Activated CD4-positive, alpha-beta T cell treated with anti-CD3 and anti-CD28 coated beads, Interleukin-2, amount 50 U/mL, for 24 hours (primary cell): ENCODE measurements at places on chromosomes 1 and 21.

DNA sequence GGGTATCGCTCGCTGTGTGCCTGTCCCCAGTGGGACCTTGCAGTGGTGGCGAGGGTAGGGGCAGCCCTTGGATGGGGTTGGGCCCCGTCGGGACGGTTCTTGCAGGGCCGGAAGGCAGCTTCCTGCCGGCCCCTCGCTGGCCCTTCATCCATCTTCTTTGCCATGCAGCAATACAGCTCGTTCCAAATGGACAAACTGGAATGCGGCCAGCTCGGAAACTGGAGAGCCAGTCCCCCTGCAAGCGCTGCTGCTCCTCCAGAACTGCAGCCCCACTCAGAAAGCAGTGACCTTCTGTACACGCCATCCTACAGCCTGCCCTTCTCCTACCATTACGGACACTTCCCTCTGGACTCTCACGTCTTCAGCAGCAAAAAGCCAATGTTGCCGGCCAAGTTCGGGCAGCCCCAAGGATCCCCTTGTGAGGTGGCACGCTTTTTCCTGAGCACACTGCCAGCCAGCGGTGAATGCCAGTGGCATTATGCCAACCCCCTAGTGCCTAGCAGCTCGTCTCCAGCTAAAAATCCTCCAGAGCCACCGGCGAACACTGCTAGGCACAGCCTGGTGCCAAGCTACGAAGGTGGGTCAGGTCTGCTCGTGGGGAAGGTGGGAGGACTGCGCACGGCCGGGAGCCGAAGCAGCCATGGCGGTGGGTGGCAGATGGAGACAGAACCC, 45.8 kb downstream of the SIM2 start:
- DNase-seq = no peak

DNA sequence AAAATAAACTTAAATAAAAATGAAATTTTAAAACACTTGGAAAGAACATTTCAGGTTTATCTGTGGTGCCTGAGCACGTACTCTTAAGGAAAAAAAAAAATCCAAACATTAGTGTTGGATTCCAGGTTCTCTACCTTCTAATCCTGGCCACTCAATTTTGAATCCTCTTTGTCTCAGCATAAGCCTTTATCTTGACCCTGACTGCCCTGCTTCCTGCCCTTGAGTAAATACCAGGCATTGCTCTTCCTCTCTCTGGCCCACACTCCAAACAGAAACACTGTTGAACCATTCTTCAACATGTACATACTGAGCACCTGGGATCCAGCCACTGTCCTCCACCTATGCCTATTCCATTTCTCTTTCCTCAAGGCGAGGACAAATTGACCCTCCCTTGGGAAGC, 11.4 kb upstream of the VANGL1 start:
- DNase-seq = no peak

DNA sequence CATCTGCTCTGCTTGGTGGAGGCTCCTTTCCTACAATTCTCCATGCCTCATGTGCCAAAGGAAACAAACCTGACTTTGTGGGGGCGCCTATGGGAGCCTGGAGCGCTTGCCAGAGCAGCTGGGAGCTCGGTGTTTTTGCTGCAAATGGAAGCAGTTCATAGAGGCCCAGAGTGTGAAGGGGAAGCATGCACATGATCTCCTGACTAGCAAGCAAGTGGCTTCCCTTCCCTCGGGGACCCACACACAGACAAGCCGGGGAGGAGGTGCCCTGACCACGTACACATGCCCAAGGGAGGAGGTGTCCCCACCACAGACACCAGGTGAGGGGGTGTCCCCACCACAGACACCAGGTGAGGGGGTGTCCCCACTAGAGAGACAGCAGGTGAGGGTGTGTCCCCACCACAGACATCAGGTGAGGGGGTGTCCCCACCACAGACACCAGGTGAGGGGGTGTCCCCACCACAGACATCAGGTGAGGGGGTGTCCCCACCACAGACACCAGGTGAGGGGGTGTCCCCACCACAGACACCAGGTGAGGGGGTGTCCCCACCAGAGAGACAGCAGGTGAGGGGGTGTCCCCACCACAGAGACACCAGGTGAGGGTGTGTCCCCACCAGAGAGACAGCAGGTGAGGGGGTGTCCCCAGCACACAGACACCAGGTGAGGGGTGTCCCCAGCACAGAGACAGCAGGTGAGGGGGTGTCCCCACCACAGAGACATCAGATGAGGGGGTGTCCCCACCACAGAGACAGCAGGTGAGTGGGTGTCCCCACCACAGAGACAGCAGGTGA, 106.8 kb downstream of the CRYAA start:
- no peak for DNase-seq

DNA sequence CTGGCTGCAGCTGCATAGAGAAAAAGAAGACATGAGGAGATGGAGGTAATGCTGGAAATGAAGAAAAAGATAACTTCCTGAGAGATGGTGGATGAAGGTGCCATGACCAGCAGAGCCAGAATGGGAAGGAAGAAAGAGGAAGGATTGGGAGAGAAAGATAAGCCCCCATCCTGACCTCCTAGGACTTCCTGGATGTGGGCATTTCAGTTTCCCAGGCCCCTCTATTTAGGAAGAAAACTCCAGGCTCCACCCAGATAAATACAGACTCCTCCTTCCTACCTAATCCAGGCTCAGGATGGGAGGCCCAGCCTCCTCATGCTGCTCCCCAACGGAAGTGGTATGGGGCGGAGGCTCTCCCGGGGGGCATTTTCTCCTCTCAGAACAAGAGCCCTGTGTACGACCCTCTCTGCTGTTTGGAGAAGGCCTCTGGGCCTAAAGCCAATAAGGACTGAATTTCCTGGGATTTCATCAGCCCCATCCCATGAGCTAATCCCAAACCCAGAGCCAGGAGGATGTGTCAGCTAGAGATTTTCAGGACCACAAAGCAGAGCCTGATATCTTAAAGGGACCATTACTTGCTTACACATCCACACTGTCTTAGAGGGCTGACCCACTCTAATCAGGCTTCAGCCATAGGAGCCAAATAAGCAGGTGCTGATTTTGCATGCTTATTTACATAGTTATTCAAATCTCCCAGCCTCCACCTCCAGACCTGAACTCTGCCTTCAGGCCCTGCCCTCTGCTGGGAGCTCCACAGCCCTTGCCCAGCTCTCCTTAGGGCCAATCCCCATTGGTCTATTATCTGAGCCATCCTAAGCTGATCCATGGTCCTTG, 5.1 kb upstream of the ARHGEF2 start:
- DNase-seq = no peak

GRCh38 chr1:60681095-60681860, 401.1 kb upstream of the NFIA start:
- DNase-seq = no peak

GRCh38 chr1:229136822-229137221, 134.1 kb upstream of the RAB4A start:
- DNase-seq = no peak

DNA sequence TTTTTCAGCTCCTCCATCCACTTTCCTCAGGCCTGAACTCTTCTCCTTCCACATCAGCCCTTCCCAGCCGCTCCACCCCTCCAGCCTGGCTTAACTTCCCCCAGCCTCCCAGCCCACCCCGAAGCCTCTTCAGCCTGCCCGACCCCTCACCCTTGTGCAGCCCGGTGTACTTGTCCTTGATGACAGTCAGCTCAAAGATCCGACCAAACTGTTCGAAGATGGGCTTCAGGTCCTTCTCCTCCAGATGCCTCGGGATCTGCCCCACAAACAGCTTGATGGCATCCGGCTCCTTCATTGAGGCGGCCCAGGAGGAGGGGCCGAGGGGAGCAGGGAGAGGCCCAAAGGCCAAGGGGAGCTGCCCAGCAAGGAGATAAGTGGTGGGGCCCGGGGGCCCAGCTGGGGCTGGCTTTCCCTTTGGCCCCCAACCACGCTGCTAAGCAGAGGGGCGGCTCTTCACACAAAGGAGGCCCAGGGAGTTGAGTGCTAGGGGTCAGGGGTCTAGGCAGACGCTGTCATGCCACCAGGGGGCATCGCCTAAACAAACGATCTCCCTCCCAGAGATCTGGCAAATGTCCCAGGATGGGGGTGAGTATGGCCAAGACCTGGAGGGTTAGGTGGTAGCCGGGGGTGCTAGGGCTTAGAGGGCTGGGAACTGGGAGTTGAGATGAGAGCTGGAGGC, 738 bp downstream of the CELF3 start:
- no peak for DNase-seq

- DNase-seq = no peak
Measured at GRCh38 chr21:44496564-44497550, 41.5 kb downstream of the LRRC3 start.

- no peak for DNase-seq
Measured at GRCh38 chr1:44723064-44723463, 7.9 kb downstream of the RNU5D-1 start.

DNA sequence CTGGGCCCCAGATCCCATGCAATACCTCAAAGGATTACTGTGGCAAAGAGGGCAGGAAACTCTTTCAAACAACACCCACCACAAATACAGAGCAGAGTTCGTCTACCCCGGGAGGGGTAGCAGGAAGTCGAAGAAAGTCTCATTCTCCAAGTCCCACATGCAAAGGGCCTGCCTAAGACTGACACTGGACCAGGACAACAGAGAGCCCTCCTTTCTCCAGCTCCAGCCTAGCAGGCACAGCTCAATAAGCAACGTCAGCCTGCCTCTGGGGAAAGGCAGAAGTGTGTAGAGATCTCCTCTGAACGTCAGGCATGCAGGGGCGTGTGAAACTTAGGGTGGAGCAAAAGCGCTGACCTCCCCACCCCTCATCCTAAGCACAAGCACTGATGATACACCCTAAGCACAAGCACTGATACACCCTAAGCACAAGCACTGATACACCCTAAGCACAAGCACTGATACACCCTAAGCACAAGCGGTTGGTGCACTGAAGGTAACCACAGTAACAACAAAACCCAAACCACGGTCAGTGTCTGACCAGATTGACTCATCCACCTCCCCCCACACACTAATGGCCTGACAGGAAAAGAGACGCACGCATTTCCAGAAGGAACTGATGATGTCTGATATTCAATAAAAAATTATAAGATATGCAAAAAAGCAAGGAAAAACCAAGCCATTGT, 1.3 kb downstream of the KRTAP12-3 start:
- no peak for DNase-seq

- DNase-seq = no peak
Measured at GRCh38 chr21:41346758-41347157, 15.1 kb upstream of the MX2 start.

DNA sequence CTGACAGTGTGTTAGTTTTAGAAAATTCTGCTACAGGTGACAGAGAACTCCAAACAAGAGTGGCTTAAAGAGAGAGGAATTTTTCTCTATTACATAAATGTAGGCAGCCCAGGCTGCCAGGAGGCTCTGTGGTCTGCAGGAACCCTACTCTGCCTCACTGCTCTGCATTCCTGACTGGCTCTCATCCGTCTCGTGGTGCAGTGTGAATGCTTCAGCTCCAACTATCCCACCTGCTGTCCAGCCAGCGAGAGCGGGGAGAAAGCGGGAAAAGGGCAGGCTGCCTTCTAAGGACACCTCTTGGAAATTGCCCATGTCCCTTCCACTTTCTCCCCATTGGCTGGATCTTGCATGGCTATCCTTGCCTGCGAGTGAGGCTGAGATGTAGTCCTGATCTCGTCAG, 131.3 kb downstream of the PEX14 start:
- no peak for DNase-seq

DNA sequence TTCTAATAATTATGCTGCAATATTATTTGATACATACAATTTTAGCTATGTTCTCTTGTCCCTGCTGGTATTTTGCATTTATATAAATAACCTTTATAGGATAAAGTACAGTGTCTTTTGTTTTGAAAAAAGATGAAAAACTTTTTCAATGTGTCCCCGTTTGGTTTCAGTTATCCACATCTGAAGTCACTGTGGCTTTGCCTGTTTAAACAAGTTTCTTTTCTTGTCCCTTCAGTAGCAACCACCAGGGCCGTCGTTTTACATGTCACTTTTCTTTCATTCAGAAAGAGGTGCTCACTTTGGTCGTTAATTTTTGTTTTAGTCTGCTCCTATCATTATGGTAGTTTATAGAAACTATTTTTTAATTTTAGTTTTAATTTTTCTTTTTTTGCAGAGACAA, 41.4 kb downstream of the RABGAP1L start:
- no peak for DNase-seq

DNA sequence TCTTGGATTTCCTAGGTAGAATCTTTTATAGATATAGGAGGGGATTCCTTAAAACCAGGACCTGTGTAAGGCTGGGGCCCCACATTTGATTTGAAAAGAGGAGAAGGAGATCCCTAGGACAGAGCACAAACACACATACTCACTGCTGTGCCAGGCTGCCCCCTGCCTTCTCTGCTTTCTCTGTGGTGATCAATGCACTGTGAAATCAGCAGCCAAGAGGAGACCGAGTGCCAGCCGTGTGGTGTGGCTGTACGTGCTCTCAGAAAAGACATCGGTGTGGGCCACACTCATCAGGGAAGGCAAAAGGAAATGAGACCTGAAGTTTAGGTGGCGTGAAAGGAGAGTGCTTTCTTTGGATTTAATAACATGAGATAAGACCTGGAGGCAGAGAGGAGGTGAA, 194.2 kb downstream of the ZSCAN20 start:
- no peak for DNase-seq

DNA sequence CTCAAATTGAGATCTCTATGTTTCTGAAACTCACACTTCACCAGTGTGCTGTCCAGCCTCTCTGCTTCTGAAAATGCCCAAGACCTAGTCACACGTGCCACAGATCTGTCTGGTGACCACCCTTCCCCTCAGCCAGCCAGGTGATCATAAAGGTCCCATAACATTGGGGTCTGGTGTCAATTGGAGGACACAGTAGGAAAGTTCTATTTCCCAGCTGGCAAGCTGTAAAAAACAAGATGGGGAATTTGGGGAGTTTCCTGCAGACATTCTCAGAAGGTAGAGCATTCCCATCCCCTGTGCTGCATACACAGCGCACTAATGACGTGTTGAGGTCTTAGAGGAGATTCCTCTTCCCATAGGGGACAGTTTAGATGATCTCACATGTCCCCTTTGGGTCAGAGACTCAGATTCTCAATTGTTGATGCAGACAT, 50.1 kb downstream of the RPS6KA1 start:
- no peak for DNase-seq

- no peak for DNase-seq
Measured at GRCh38 chr1:182087304-182087703, 25.8 kb upstream of the ZNF648 start.

- DNase-seq = no peak
Measured at GRCh38 chr1:209406168-209406567, 177.3 kb upstream of the CAMK1G start.

DNA sequence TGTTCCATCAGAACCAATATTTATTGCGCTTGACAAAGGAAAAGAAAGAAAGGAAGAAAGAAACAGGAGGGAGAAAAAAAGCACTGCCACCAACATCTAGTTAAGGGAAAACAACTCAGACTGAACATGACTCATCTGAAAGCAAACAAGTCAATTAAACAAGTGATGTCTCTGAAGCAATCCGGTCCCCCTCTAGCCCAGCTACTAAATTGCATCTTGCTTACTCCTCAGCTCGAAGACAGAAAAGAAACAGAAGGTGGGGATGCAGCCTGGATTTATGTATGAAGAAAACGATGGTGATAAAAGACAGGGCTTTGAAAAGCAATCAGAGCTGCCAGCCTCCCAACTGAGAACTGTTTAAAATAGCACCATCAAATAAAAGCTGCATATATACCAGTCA, 188.2 kb downstream of the OMA1 start:
- no peak for DNase-seq

- DNase-seq = no peak
Measured at GRCh38 chr1:54339126-54339525, 67.1 kb downstream of the SSBP3 start.

GRCh38 chr1:211579440-211580302, 710 bp upstream of the SLC30A1 start:
- DNase-seq = no peak
